ENCODE measurements at places on chromosomes 1 and 21. TPM values are rescaled to one million over a fixed set of nuclear protein-coding genes. Genes with fewer than 3 reads are reported as not detected.

GRCh38 chr1:44339731-44340130, 15.3 kb downstream of the ERI3 start:
- no peak for DNase-seq

DNA sequence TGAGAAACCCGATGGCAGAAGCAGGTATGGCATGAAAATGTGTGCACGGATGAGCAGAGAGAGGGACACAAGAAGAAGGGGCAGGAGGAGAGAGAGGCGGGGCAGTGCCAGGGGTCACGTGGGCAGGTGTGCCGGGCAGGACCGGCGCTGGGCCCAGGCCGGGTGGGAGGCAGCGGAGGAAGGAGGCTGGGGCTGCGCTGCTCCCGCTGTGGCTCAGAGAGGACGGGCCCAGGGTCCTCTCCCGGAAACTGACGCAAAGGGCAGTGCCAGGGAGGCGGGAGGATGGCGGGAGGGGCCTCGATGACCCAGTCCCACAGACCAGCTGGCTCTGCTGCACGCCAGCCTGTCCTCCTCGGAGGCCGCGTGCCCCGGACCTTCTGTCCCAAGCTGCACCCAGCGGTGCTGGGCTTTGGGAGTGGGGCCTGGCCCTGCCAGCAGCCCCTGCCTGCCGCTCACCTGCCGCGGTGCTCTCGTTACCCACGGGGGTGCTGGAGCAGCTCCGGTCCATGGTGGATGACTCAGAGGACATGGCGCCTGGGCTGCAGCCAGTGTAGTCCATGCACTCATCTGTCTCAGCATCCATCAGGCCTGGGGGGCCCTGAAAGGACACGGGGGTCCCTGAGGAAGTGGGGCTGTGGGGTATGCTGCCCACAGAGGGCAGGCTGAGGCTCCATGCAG, 153.9 kb downstream of the CASZ1 start:
- no peak for DNase-seq

- peak; percentile 73 for DNase-seq
These were observed 199.2 kb downstream of the S1PR1 start for GRCh38 chr1:101435831-101436511.

GRCh38 chr1:74712881-74713280, 20.0 kb downstream of the CRYZ start:
- no peak for DNase-seq

DNA sequence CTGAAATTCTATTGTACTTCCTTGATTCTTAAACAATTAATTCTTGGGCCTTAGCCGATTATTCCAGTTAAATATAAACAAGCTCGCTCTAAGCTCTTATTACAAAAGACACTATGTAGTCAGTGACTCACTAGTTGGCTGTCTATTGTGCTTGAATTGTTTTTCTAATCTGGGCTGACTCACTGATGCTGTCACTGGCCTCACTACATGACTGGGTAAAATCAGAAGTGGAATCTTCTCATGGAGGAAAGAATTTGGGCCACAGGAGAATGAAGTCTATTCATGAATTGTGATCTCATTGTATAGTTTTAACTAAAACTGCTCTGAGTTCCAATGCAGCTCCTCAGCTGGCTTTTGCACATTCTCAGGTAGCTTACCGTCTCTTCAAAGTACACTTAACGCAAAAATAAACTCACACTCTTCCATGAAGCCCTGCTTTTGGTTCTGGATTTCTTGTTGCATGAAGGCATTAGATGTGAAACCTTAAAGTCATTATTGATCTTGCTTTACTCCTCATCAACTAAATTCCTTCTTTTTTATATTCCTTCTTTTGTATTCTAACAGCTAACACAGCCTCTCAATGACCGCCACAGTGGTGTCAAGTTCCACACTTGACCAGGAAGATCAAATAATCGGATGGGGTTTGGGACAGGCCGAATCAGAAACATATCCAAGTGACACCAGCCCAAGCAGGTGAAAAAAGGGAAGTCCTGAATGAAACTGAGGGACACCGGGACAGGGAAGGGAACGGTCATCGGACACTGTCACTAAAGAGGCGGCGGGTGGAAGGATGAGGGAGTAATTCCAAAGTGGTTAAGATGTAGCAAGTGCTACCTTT, 80.9 kb upstream of the LBR start:
- DNase-seq, result no peak

- DNase-seq, result no peak
These were observed 310.3 kb downstream of the MATN1 start for GRCh38 chr1:30413111-30413440.

DNA sequence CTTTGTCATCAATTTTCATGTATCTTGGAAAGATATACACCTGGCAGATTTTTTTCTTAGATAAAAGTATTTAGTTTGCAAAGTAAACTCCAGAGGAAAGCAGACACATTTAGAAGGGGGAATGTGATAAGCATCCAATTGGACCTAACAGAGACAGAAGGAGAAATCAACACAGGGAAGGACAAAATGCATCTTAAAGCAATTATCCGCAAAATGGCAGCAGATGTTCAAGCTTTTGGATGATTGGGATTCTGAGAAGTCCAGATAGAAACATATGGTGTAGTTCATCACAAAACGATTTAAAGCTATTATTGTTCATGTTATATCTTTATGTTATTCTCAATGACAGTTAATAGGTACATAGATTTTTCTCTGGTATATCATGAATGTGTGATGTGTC, 1153.1 kb upstream of the B3GALT2 start:
- DNase-seq, result no peak

DNA sequence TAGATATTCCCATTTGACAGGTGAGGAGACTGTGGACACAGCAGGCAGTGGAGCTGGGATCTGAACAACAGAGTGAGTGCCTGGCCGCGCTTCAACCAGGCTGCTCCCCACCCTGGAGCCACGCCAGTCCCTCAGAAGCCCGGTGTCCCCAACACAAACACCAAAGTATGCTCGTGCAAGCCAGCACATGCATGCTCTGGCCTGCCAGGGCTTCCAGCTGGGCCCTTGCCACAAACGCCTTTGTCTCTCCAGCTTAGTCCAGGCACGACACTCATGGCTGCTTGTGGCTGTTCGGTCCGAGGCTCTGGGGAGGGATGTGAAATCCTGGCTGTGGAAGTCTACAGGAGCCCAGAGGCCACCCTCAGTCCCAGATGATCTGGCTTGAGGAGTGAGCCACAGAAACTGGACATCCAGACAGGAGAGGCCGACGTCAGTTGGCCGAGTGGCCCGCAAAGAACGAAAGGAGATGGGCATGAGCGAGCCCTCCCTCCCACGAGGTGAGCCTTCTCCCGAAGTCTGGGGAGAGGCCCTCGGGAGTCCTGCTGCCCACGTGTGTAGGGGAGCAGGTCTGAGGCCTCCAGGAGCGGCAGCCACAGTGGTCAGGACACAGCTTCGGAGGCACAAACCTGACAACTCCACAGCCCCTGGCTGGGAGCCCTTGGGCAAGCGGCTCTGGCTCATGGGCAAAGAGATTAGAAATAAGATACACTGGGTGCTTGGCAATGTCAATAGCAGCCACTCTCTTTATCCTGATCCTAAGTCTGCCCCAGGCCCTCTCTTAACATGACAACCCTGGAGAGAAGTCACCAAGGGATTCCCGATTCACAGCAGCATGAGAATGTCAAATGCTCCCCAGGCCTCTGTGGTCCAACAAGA, 117.1 kb upstream of the IFFO2 start:
- no peak for DNase-seq

DNA sequence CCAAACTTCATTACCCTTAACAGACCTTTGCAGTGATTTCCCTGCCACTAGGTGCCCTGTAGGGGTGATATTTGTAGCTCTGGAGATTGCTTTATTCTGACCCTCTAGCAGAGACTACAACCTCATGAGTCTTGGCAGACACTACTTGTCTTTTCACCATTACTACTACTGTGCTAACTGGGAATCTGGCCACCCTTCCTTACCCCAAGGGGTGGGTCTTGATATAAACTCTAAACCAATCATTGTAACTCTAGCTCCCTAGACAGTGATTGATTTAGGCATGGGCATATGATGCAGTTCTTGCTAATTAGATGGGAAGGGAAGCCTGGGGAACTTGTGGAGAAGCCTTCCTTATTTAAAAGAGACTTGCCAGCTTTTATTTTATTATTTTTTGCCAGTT, 3.9 kb downstream of the KPNA6 start:
- DNase-seq, result no peak

DNA sequence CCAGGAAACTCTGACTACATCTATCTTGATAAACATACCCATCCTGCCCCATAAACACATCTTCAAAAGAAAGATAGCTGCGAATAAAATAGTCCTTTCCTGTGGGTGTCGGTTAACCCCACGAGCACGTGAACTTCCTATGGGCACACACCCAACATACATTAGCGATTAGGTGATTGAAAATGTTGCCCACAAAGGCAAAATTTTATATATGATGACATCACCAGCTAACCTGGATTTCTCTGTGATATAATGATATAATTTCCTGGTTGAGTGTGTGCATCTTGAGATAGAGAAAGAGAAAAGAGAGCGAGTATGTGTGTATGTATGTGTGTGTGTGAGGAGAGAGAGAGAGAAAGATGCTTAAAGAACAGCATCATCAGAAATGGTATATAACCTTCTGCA, 296.1 kb downstream of the PTPRC start:
- DNase-seq, result peak; percentile 31

GRCh38 chr1:152626744-152627143, 3.8 kb upstream of the LCE3A start:
- DNase-seq, result no peak

GRCh38 chr1:155529109-155529508, 33.5 kb downstream of the ASH1L start:
- peak; percentile 11 for DNase-seq

DNA sequence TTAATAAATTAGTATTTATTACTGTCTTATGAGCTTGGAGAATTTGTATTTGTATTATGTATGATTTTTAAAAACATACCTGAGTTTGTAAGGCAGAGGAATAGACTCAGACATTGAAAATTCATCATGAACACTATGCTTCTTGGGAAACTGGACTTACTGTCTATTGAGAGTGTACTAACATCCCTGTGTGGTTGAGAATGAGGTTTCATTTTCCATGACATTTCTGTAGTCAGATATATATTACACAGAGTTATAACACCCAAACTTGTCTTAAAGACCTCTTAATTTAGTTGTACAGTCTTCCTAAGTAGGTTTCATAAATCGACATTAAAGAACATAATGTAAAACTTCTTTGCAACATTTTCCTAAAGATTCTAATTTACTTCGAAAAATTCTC, 30.0 kb downstream of the PPP2R5A start:
- DNase-seq, result no peak

- no peak for DNase-seq
These were observed 7.9 kb downstream of the CDK18 start for GRCh38 chr1:205512059-205513045.

DNA sequence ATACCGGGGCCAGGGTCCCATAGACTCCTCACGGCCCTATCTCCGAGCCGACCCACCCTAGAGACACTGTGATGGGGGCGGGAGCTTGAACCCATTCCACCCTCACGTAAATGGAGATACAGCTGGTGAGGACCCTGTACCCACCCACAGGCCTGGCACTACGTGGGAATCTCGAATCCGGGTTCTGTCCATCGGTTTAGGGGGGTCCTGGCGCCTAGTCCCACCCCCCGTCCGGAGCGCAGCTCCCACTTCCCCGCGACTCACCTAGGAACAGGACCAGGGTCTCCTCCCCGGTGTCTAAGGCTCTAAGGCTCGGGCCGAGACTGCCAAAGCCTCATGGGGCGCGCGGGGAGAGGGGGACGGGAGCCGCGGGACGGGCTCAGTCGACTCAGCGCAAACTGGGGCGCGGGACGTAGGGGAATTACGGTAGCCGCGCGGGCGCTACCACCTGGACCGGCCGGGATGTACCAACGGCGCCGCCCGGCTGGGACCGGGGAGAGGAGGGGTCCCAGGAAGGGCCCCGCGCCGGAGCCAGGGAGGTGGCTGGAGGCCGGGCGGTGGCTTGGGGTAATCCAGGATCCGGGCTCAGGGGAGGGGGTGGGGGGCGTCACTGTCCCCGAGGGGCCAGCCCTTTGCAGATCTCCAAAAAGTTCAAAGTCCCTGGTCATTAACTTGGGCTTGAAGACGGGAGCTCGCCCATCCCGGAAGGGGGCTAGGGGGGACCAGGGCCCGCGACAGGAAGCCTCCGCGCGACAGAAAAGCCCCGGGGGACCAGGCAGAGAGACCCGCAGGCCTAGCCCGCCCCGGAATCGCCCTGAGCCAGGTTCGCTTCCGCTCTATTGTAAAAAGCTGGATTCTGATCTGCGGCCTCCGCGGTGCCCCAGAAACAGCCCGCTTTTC, 1.0 kb downstream of the PLEKHG5 start:
- peak; percentile 21 for DNase-seq

DNA sequence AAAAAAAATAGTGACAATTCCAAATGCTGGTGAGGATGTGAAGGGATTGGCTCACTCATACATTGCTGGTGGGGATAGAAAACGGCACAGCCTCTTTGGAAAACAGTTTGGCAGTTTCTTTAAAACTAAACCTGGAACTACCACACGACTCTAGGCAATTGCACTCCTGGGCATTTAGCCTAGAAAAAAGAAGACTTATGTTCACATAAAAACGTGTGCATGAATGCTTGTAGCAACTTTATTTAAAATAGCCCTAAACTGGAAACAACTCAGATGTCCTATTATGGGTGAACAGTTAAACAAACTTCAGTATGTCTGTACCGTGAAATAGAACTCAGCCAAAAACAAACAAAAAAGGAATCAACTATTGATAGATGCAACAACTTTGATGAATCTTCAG, 9.4 kb upstream of the TMEM9 start:
- DNase-seq, result no peak

- DNase-seq, result no peak
These were observed 44.3 kb downstream of the ARID1A start for GRCh38 chr1:26740023-26740634.

- no peak for DNase-seq
These were observed 262.9 kb upstream of the CACYBP start for GRCh38 chr1:174736831-174737230.

GRCh38 chr1:218463194-218464156, 118.3 kb downstream of the TGFB2 start:
- DNase-seq, result no peak

Gene PPFIA4
- not detected for polyA plus RNA-seq

Gene S100A5
- not detected for polyA plus RNA-seq

Gene RNU1-2
- 27.4 TPM for polyA plus RNA-seq

Gene KLHDC8A
- 1.3 TPM for polyA plus RNA-seq

Gene DCDC2B
- not detected for polyA plus RNA-seq

Gene OR2L2
- 1.7 TPM for polyA plus RNA-seq

Gene FCRL2
- 38.7 TPM for polyA plus RNA-seq

Gene MCOLN2
- 0.43 TPM for polyA plus RNA-seq

Gene CDA
- 0.30 TPM for polyA plus RNA-seq

Gene KRTAP10-10
- polyA plus RNA-seq, result not detected

Gene PIK3CD
- 59.8 TPM for polyA plus RNA-seq

Gene ICOSLG
- 14.8 TPM for polyA plus RNA-seq

Gene HFM1
- not detected for polyA plus RNA-seq

Gene ADGRB2
- not detected for polyA plus RNA-seq

Measured in naive B cell (primary cell).